ENCODE measurements at places on chromosomes 1 and 21.
A peak's percentile ranks its signal among the peaks of the same experiment; 100 is the strongest.

- DNase-seq: no peak
Measured at GRCh38 chr1:117060441-117061317, 553 bp downstream of the TTF2 start.

GRCh38 chr1:38326135-38326534, 279.5 kb upstream of the POU3F1 start:
- DNase-seq: no peak

DNA sequence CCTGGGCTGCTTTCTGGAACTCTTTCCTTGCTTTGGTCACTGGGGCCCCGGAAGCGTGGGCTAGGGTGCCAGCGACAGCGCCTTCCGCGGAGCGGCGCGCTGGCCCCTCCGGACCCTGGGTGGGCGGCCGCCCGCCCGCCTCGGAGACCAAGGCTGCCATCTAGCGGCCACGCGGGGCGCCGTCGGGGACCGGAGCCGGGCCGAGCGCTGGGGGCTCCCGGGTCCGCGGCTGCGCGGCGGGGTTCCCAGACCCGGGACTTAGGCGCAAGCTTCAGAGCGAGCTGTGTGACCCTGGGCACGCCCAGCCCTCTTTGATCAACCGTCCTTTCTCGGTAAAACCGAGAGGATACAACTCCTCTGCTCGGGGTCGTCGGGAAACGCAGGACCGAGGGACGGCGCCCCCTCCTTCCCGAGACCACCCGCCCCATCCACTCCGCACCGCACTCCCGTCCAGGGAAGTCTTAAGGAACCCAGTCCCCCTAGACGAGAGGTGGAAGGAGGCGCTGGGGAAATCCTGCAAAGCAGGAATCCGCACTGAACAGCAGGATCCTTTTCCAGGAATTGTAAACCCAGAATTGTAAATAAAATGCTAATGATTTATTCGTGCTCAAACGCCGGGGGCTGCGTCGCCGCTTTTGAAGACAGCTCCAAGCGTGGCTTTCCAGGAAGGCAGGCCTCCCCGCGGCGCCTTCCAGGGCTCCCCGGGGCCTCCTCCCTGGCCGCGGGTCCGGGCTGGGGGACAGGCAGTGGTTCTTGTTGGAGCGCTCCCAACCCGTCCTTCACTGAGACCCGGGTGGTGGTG, 41.2 kb downstream of the RRAGC start:
- peak; percentile 65 for DNase-seq

DNA sequence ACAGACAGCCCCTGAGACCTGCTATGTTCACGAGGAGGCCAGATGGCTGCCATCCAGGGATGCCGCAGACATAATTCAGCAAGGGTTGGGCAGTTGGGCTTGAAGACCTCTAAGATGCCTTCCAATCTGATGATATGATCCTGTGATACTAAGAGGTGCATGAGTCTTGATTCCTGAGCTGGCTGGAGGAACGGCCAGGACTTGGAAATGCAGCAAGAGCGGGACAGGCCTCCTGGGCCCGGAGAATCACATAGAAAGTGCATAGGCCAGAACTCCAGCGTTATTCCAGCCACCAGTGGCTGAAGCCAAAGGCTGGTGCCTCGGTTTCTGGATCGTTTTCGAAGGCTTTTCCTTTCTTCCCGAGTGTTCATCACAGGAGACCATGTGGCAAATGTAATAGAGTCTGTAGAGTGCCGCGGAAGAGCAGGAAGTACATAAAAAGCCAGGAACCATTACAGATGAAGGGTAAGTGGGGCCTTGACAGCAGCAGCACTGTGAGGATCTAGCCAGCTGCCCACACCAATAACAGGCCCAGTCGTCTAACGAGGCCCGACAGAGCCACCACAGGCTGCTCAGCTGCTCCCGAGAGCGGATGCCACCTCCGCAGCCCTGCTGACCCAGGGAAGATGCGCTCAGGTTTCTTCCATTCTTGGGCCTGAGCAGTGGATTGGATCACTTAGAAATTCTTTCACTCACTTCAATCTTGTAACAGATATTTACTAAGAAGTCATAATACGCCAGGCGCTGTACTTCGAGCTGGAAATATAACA, 14.0 kb upstream of the LHX4 start:
- no peak for DNase-seq

DNA sequence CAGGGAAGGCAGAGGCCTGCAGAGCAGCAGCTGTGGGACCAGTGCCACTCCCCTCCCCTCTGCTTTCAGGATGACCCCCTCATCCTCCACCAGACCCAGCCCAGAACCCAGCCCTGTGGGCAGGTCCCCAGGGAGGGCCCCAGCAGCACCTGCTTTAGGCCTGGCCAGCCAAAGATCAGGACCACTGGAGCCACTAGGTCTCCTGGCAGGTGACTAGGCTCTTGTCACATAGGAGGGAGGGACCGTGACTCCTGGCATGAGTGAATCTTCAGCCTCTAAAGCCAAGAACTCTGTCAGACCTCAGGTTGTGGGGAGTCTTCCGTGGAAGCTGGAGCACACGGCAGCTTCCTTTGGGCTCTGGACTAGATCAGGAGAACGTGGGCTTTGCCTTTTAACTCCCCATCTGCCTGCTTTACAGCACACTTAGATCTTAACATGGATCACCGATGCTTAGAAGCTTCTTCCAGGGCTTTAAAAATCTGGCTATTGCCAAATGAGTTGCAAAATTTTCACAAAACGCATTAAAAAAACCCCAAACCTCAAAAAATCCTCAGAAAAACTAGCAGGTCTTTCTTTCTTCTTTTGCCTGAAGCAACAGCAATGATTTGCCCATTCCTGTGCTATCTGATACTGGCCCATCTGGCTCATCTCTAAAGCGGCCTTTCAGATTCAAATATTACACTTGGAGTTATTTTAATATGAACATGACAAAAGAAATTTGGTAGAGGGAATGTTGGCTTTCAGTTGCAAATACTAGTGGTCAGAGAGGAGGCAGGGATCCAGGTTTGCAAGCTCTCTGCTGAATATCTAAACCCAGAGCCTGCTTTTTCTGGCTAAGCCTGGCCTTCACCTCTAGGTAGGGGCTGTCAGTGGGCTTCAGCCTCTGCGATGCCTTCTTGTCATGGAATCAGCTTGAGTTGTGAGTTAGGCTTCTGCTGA, 235.2 kb downstream of the SDCCAG8 start:
- no peak for DNase-seq

- no peak for DNase-seq
Measured at GRCh38 chr21:35127851-35128250, 78.7 kb upstream of the RUNX1 start.

- DNase-seq: peak; percentile 12
Measured at GRCh38 chr1:42165511-42166210, 1.1 kb upstream of the GUCA2A start.

- DNase-seq: peak; percentile 91
Measured at GRCh38 chr21:41425954-41426675, at the start of gene MX1. TSS of gene MX1 (plus strand) at chr21:41426239. CDS start at chr21:41432071, 5,832 bp downstream.

- DNase-seq: no peak
Measured at GRCh38 chr1:224751624-224752311, 135.7 kb downstream of the CNIH3 start.

GRCh38 chr1:199742547-199742946, 285.0 kb upstream of the NR5A2 start:
- DNase-seq: no peak

GRCh38 chr1:2247760-2248126, 19.6 kb downstream of the SKI start:
- DNase-seq: no peak

DNA sequence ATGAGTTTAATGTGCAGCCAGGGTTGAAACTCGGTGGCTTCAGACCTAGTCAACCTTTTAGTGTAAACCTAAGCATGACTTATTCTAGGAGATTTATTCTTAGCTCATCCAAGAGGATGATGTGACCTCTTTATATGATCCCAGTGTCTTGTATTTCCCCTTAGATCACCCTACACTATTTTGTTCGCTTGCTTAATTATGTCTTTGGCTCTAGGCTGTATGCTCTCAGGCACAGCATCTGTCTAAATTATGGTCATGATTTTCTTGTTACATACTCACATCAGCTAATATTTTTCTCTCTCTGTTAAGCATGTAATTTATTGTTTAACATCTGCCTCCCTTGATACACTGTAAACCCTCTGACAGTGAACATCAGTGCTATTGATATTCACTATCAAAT, 19.1 kb downstream of the COL11A1 start:
- DNase-seq: no peak

- no peak for DNase-seq
Measured at GRCh38 chr21:14754259-14754604, 208.1 kb upstream of the SAMSN1 start.

DNA sequence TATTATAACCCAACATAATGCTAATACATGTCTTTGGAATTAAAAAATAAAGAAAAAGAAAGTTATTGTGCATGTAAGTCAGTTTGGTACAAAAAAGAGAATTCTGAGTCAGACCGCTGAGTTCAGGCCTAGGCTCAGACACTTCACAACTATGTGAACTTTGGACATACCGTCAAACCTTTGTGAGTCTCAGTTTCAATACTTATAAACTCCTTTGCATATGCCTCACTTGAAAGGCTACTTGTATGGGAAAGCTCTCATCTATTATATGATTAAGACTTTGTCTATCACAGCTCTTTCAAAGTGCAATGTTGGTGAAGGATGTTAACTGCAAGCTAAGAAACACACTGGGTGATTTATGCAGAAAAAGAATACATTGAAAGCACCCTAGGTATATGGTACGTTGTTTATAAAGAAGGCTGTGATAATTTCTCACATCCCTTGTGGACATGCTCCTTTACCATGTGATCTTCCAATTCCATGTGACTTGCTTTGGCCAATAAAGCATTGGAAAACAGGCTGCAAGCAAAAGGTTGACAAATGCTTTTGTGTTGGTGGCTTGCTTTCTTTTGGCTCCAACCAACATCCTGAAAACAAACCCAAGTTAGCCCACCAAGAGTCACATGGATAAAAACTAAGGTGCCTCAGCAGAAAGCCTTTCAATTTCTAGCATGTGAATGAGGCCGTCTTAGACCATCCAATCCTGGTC, 49.6 kb downstream of the INTS7 start:
- DNase-seq: no peak

DNA sequence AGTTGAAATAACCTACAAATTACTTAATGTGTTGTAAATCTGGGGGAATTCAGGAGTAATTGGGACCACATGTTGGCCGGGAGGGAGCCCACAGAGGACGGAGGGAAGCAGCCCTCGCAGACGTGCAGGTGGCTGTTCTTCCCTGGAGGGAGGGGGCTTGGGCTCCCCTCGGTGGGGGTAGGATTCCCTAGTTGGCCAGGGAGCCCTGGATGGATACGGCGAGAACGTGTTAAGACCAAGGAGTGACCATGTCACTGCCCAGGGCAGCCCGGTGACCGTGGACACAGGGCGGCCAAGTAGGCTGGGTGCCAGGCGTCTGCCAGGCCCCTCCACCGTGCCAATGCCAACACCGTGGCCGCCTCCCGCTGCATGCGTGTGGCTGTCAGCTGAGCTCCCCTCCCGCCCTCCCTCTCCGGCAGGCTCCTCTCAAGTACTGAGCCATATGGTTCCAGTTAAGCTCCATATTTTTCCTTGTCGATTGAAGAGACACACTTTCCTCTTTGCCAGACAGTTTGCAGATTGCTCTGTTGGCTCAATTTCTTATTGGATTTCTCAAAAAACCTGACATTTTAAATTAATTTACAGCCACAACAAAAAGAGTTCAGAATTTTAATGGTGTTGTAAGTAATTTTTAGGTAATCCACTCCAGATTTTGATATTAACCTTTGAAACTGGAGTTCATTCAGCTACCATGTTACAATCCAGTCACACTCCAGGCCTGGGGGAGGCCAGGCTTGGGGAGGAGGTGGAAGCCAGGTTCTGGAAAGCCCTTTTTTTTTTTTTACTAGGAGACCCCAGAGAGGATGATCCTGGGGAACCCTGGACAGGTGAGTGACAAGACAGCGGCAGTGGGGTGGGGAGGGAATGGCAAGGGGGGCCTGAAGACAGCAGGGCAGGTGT, 71.2 kb downstream of the CASZ1 start:
- DNase-seq: no peak

GRCh38 chr1:110255392-110255787, 45.3 kb downstream of the KCNC4 start:
- no peak for DNase-seq

GRCh38 chr1:83615370-83615769, 383.6 kb downstream of the TTLL7 start:
- no peak for DNase-seq

GRCh38 chr1:164693564-164694359, 134.8 kb downstream of the PBX1 start:
- DNase-seq: no peak

DNA sequence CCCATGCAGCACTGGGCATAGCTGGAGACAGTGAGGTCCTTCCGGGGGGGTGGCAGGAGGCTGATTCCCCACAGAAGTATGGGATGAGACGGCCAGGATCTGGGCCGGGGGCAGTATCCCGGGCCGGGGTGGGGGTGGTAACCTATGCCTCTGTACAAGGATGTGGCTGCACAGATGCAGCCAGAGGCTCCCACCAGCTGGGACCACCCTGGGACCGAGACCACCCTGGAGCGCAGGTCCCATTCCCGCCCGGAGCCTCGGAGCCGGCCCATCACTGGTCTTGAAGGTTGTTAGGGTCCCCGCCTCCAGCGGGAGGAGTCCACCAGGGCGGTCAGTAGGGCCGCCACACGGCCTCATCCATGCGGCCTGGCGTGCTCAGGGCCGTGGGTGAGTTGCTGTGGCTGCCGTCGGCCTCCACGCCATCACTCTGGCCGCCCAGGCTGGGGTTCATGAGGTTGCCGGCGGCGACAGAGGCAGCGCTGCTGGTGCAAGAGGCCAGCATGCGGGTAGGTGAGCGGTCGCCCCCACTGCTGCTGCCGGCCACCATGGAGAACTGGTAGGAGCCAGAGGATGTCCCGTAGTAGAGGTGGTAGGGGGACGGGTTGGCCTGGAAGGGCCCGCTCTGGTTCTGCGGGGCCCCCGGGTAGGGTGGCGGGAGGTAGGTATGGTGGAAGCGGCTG, 28.1 kb downstream of the RUNX3 start:
- peak; percentile 27 for DNase-seq

GRCh38 chr1:30405631-30406212, 317.7 kb downstream of the MATN1 start:
- no peak for DNase-seq

DNA sequence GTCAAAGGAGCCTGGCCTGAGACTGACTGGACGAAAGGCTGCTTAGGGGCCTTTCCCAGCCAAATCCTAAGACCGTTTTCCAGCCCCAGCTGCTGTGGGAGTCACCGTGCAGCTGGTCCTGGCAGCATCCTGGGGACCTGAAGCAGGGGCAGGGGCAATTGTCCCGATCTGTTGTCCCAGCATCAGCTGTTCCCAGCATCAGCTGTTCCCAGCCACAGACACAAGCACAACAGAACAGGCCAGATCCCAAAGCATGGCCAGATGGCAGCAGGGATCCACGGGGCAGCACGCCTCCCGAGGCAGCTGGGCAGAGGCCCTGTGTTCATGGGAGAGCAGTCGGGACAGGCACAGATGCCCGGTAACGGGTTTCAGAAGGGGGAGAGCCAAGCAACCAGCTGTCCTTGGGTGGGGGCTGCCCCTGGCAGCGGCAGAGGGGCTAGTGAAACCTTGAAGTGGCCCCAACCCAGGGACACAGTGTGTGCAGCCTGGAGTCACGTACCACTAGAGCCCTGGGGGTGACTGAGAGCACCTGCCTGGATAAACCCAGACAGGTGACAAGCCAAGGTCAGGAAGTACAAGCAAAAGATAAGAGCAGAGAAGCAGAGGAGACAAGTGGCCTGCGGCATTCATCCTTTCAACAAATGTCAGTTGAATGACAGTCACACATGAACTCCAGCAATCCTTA, 13.3 kb downstream of the CELA2B start:
- DNase-seq: no peak

- DNase-seq: no peak
Measured at GRCh38 chr21:36210779-36211659, 54.4 kb downstream of the DOP1B start.

All from activated CD4-positive, CD25-positive, alpha-beta regulatory T cell treated with anti-CD3 and anti-CD28 coated beads, Interleukin-2, amount 50 U/mL, for 72 hours (primary cell).